RCC 7860 (cell line): ENCODE measurements at places on chromosomes 6 and 20.

- no peak for DNase-seq
These were observed 58.4 kb downstream of the PTPN1 start for GRCh38 chr20:50568549-50568942.

DNA sequence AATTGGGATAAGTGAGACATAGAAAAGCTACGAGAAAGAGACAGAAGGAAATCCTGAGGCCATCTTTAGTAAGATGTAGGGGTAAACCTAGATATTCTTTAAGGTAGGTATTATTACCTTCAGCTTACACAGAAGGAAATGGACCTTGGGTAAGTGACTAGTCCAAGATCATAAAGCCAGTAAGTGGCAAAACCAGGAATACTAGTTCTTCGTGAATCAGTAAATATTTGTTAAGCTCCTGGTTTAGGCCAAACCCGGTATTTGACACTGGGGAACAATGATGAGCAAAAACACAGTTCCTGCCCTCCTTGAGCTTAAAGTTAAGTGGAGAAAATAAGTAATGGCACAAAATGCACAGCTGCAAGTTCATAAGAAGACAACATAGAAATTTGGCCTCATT, 5.3 kb downstream of the TRIM39 start:
- DNase-seq: no peak

DNA sequence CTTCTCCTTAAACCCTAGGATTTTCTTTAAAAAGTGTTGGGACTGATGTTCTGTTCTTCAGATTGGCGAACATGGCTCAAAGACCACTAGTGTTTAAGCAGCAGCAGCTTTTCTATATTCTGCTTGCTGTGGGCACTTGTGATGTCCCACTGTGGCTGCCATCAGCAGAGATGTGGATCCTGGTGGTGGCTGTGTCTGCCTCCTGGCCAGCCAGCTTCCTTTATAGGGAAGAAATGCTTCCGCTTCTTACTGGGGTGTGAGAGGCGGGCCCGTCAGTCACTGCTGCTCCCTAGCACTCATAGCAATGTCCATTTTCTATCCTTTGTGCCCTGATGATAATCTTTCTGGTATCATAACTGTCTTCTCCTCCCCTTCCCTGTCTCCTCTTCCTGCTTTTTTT, 66.7 kb upstream of the ESR1 start:
- DNase-seq: no peak

DNA sequence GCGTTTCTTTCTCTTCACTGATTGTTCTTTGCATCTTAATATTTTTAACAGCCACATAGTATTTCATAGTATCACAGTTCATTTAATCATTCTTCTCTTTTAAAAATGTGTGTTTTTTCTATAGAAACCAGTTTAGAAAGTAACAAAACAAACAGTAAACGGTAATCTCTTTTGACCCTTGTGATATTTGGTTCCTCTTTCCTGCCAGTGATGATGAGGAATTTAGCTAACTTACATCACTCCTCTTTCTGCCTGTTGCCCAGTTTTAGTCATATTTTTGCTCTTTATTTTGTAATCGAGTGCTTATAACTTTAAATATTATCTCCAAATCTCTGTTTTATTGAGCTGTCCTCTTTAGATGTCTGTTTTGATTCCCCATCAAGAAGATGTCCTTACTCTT, 38.1 kb upstream of the ZBTB24 start:
- no peak for DNase-seq

DNA sequence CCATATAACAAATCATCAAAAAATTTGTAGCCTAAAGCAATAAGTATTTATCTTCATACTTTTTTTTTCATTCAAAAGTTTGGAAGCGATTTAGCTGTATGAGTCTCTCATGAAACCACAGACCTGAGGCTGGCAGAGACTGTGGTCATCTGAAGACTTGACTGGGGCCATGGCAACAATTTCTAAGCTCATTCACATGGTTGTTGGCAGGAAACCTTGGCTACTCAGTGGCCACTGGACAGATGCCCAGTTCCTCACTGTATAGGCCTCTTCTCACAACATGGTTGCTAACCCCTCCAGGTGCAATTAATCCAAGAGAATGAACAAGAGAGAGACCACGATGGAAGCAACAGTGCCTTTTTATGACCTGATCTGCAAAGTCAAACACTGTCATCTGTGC, 235.9 kb downstream of the BTBD3 start:
- DNase-seq: no peak

DNA sequence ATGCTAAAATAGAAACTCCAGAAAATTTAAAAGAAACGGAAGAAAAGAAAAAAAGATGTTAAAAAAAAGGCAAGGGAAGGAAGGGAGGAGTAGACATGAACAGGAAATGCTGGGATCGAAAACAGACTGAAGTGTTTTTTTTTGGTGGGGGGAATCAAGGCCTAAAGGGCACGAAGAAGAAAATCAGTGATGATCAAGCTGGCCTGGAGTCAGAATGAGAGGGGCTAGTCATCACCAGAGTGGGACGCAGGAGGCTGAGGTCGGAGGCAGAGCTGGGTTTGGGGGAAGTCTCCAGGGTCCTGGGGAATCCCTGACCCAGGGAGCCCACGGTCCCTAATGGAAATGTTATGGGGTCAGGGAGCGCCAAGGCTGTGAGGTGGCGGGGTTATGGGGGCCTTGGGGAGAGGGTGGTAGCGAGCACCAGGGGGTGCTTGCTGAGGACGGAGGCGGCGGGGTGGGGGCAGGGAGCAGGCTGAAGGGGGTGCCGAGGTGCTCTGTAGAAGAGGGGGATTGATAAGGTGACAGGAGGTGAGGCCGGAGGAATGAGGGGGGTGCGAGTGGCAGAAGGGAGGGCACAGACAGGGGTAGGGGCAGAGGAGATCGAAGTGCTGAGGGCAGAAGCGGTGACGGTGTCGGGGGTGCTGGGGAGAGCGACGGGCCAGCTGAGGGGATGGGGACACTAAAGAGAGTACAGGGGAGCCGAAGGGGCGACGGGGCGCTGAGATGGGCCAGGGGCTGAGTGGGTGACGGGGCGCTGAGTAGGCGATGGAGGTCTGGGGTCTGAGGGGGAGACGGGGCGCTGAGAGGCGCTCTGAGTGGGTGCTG, 684 bp downstream of the ZNFX1 start:
- no peak for DNase-seq

DNA sequence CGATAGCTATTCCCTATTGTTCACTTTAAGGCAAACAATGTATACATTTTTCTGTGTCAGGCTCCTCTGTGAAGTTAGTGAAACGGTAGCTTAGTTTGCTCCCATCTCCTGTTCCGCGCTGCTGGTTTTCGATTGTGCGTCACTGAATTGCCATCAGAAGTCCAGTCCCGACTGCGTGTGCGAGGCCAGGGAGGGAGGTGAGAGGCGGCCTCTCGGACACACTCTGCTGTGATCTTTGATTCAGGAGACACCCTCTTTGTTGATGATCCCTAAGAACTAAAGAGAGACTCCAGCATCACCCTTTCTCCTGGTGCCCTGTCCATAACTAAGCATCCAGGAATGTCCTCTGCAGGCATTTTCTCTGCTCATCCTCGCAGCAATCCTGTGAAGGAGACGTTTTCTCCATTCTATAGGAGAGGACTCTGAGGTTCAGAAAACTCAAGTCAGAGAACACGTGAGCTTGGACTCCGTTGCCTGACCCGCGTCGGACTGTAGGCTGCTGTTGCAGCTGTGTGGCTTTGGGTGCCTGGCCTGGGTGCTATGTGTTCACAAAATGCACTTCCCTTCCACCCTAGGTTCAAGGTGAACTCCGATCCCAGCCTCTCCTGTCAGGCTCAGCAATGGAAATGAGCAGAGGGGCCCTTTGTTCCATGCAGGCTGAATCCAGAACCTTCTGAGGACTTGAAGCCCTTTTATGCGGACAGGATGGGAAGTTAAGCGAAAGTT, 24.1 kb upstream of the UNC93A start:
- DNase-seq: no peak

DNA sequence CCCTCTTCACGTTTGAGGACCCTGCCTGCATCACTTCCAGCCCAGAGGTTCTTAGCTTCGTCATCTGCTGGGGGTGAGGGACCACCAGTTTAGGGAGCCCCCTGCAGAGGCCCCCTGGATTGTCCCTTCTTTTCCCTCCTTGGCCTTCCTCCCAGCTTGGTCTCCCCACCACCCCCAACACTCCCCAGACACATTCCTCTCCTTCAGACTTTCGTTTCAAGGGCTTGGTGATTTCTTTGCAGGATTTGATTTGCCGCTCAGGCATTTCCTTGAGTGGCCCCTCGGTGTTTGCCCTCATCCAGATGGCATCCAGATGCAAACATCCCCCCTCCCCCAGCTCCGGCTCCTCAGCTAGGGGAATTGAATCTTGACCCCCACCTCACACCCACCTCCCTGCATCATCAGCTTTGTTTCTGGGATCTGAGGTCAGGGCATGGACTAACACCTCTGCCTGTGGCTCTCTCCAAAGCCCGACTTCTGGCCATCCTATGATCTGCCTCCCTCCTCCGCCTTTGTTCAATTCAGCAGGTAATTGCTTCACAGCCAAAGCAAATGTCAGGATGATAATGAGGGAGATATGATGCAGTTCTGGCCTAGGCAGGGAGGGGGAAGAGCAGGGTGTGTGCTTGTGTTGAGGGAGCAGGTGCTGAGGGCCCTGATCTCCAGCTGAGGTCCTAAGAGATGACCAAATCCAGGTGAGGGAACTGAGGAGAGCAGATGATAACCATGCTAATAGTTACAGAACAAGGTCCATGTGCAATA, 141.5 kb downstream of the VEGFA start:
- no peak for DNase-seq

GRCh38 chr6:2970034-2970685, 1.2 kb downstream of the SERPINB6 start:
- DNase-seq: no peak

DNA sequence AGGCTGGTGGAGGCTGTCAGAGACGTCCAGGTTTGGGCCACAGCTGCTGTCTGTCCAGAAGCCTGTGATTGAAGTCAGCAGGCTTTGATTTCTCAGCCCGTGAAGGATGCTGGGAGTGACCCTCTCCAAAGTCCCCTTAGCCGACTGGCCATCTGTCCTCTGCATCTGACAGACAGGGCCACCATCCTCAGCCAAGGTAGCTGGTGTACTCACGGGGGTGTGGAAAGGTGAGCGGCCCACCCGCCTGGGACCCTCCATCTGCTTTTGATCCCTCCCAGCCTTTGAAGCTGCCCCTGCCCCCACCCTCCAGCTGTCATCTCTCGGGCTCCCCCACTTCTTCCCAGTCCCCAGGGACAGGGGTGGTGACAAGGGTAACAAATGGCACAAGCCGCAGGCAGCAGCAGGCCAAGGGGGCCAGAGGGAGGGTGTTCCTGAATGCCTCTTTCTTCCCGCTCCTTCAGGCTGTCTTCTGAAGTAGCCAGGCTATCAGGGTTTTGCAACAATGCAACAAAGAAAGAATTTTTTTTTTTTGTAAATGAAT, 84.4 kb downstream of the EYA2 start:
- no peak for DNase-seq

DNA sequence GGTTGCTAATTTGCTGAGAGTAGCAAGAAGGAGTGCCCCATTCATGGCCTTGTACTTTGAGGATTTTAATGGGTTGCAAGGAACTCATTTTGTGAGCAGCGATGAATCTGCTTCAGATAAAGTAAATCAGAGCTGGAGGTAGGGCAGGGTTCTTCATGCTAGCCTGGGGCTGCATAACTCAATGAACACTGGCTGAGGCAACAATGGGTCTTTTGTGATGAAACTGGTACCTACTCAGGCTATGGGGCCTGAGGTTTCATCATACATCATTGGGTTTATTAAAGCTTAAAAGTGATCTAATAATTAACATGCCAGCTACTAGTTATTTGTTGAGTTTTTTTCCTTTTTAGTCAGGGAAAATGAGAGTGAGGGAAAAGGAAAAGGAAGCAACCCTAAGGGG, 106.9 kb downstream of the FAM50B start:
- no peak for DNase-seq

GRCh38 chr20:8330319-8330784, 198.3 kb downstream of the PLCB1 start:
- DNase-seq: no peak

- peak; percentile 35 for DNase-seq
These were observed 43.7 kb downstream of the TOP1 start for GRCh38 chr20:41072190-41072863.

- DNase-seq: peak; percentile 48
These were observed 6.4 kb upstream of the TAF8 start for GRCh38 chr6:42043787-42044475.

DNA sequence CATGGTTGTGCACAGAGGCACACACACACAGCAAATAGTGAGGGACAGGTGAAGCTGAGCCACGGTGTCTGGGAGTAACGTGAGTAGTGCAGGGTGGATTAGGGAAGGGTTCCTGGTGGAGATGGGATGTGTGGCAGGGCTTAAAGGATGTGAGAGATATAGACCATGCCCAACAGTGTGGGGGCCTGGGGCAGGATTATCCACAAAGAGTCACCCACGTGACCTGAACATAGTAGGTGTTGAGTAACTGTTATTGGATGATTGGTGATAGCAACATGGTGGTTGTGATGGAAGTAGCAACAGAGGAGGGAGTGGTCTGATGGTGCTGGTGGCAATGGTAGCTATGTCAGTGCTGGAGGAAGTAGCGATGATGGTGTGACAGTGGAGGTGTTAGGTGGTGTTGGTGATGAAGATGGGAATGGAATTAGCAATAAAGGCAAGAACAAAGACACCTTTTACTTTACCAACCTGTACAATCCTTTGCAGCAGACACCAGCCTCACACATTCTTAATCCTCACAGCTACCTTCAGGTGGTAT, 135.1 kb downstream of the MRPL14 start:
- DNase-seq: no peak

GRCh38 chr6:74755196-74755595, 450.7 kb downstream of the COL12A1 start:
- no peak for DNase-seq

DNA sequence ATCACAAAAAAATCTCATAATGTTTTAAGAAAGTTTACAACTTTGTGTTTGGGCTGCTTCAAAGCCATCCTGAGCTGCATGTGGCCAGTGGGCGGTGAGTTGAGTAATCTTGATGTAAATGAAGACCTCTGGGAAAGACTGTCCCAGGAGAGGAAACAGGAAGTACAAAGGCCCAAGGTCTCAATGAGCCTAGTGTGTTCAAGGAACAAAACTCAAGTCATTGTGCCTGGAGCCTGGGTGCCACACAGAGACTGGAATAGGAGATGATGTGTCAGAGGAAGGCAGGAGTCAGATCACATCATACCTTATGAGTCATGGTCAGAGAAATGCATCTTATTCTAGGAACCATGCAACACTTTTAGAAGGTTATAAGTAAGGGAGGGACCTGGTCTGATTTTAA, 51.5 kb downstream of the COL19A1 start:
- peak; percentile 68 for DNase-seq

DNA sequence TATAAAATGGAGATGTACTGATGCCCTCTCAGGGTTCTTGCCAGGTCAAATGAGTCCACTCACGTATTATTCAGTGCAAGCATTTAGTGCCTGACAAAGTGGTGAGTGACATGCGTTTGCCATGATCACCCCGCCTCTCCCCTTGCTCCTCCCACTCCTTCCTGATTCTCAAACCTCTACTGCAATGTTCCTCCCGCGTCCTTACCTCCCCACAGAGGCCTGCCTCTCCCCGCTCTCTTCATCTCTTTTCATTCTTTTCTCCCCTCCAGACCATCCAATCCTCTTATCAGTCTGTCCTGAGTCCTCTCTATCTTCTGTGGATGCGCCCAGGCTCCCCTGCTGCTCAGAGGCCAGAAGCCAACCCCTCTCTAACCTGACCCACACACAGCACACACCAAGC, 40.7 kb downstream of the KCNK5 start:
- no peak for DNase-seq

- peak; percentile 25 for DNase-seq
These were observed 6.4 kb upstream of the SDC4 start for GRCh38 chr20:45354423-45355208.
